ENCODE measurements at places on chromosomes 2 and 18. TPM values are rescaled to one million over a fixed set of nuclear protein-coding genes. Genes with fewer than 3 reads are reported as not detected.

LRATD1 gene
- not detected for total RNA-seq

GRCh38 chr18:32595832-32596231 is 125.2 kb upstream of the GAREM1 start:
- H3K36me3 ChIP-seq: no peaks in the 10 kb centered on the region
- H3K4me1 ChIP-seq: no peaks in the 10 kb centered on the region
- no peaks in the 10 kb centered on the region for H3K27me3 ChIP-seq

TPRKB gene
- 32.9 TPM for total RNA-seq

- H3K36me3 ChIP-seq: peaks cover 5% of the 10 kb centered on the region
- no peak for DNase-seq
- H3K27me3 ChIP-seq: peaks cover 23% of the 10 kb centered on the region
- H3K27ac ChIP-seq: no peak overlapping the region
- peaks cover 19% of the 10 kb centered on the region for H3K4me1 ChIP-seq
Observed at GRCh38 chr18:63078471-63078870, 241.1 kb downstream of the BCL2 start.

GRCh38 chr2:120879431-120880295 is 144.0 kb downstream of the GLI2 start:
- no peak overlapping the region for H3K27ac ChIP-seq
- no peak for DNase-seq
- H3K4me1 ChIP-seq: no peaks in the 10 kb centered on the region
- no peak overlapping the region for H3K4me3 ChIP-seq

AKAIN1 gene
- total RNA-seq: not detected

DNA sequence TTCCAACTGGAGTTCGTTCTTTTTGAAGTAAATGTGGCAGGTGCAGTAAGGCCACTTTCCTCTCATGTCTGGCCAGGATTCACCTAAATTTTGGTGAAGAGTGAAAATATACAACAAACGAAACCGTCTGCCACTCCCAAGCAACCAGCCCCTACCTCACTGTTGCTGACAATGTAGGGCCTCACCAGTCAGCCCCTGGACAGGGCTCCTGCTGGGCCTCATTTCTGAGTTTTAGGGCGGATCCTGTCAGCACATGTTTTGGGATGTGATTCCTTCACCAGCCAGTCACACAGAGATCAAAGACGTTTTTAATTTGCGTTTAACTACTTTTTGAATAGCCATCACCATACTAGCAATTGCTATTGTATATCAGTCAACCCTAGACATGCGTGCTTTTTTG is 185.0 kb downstream of the WDR7 start:
- H3K27me3 ChIP-seq: no peaks in the 10 kb centered on the region
- H3K36me3 ChIP-seq: peaks cover 3% of the 10 kb centered on the region
- DNase-seq: no peak
- H3K27ac ChIP-seq: no peak overlapping the region
- H3K4me3 ChIP-seq: no peak overlapping the region

GRCh38 chr2:187529977-187530721 is 24.1 kb downstream of the TFPI start:
- H3K27ac ChIP-seq: no peak overlapping the region
- H3K4me3 ChIP-seq: no peak overlapping the region
- no peaks in the 10 kb centered on the region for H3K27me3 ChIP-seq
- H3K36me3 ChIP-seq: no peaks in the 10 kb centered on the region
- DNase-seq: no peak
- no peaks in the 10 kb centered on the region for H3K4me1 ChIP-seq

MC2R gene
- not detected for total RNA-seq

UGT1A10 gene
- total RNA-seq: not detected

- no peak for DNase-seq
- no peak overlapping the region for H3K4me3 ChIP-seq
- H3K27ac ChIP-seq: no peak overlapping the region
- no peaks in the 10 kb centered on the region for H3K27me3 ChIP-seq
Observed at GRCh38 chr2:161733025-161733424, 108.8 kb downstream of the SLC4A10 start.

GRCh38 chr2:230961091-230961491 is 34.8 kb upstream of the SPATA3 start:
- peaks cover 44% of the 10 kb centered on the region for H3K27me3 ChIP-seq
- H3K4me1 ChIP-seq: peaks cover 27% of the 10 kb centered on the region
- no peak overlapping the region for H3K4me3 ChIP-seq
- H3K27ac ChIP-seq: no peak overlapping the region

- H3K27ac ChIP-seq: no peak overlapping the region
- H3K4me3 ChIP-seq: no peak overlapping the region
- no peak for DNase-seq
- no peaks in the 10 kb centered on the region for H3K4me1 ChIP-seq
Observed at GRCh38 chr2:175766880-175767279, 235.2 kb downstream of the LNPK start.

DNA sequence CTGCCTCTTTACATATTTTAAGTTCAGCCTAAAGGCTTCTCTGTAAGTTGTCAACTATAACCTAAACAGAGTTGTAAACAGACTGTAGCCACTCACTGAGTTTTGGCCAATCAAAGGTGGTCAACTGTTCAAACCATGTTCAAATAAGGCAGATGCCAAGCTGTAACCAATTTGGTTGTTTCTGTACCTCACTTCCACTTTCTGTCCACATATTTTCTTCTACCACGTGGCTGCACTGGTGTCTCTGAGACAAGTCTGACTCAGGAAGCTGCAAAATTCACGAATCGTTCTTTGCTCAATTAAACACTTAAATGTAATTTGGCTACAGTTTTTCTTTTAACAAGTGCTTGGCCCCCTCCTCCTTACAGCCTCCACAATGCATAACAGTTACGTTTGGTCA is 555.2 kb downstream of the CNTNAP5 start:
- no peaks in the 10 kb centered on the region for H3K27me3 ChIP-seq
- H3K36me3 ChIP-seq: no peaks in the 10 kb centered on the region
- no peak for DNase-seq
- no peaks in the 10 kb centered on the region for H3K4me1 ChIP-seq

DNA sequence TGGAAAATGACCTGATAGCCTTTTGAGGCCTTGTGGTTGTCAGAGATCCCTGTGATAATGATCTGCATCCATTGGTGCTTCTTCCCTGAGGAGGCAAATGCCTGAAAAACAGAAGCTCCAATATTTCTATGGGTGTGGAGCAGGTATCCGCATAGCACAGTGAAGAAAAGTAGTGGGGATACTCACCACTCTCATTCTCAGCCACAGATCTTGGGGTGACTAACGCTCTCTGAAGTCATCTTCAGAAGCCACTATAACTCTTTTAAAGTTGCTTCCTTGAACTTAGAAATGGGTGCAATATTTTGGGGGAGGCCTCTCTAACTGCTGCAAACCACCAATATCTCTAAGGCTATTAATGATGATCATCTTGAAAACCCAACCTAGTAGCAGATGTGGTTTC is 46.2 kb downstream of the ARHGAP15 start:
- peaks cover 50% of the 10 kb centered on the region for H3K36me3 ChIP-seq
- H3K4me3 ChIP-seq: no peak overlapping the region
- DNase-seq: no peak
- peaks cover 45% of the 10 kb centered on the region for H3K4me1 ChIP-seq
- H3K27me3 ChIP-seq: no peaks in the 10 kb centered on the region

DNA sequence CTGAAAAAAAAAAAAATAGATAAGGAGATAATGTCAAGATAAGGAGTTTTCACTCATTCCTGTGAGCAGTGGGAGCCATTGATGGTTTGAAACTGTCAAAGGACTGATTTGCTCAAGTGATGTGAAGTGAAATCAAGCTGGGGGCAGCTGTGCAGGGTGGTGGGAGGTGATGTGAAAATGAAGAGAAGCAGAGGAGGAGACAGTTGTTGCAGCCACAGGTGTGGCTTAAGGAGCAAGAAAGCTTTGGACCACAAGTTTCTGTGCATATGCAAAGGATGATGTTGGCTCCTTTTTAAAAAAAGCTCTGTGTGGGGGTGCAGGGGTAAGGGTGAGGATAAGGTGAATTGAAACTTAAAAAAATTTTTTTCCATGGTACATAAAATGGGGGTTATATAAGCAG is 8.3 kb downstream of the EFR3B start:
- H3K4me3 ChIP-seq: no peak overlapping the region
- H3K36me3 ChIP-seq: no peaks in the 10 kb centered on the region
- H3K27ac ChIP-seq: no peak overlapping the region
- DNase-seq: no peak

DNA sequence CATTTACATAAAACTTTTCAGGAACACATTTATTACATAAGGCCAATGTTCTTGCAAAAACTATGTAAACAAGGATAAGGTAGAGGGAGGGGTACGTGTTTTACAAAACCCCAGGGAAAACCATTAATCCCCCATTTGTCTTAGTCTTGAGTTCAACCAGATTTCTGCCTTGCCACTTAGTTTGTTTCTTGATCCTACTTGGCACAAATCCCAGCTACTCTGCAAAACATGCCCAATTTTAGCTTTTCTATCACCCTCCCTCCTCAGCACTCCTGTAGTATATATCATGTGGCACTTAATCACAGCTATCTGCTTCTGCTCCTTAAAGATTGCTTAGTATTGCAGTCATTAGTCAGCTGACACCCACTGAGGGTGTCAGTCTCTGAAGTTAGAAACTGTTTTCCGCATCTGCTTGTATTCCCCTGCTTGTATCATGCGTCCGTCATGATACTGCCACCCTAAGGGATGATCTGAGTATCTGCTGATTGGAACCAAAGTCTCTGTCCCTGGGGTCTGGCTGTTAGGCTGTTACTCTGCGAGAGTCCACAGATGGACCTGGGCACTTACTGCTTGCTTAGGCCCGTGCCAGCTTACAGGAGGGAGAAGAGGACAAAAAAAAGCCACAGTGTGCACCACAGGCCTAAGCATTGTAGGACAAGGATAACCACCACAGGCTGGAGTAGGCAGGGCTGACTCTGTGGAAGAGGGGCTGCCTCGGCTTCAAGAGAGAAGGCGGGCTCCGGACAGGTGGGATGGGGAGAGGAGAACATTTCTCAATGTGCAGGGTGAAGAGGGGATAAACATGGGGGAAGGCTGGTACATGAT is 82.2 kb downstream of the EPAS1 start:
- no peaks in the 10 kb centered on the region for H3K4me1 ChIP-seq
- no peak overlapping the region for H3K27ac ChIP-seq

DNA sequence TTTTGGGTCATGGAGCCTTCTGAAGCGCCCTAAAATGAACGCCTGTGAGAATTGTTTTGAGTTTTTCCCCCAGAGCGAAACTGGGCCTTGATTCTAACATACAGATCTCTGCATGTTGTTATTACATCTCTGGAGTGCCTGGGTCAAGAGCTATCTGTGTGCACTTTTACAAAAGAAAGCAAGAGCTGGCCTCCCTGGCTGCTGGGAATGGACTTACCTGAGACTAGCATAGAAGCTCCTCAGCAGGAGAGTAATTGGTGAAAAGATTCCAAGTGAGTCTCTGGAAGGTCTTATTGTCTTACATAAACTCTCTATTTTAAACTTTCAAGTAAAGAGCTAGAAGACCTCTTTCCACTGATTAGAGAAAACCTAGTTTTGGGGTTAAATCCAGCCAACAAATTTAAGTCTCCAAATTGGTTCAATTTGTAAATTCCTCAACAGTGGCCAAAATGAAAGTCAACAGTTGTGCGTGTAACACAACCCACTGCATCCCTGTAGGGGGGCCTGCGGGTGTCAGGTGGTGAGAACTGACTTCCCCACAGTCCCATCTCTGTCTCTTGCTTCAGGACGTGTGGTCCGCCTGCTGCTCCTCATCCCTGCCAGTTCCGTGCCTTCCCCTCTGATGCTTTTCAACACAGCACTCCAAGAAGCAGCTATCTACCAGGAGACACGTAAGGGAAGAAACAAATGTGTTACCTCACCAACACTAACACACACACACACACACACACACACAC is 206.1 kb downstream of the SH3BP4 start:
- no peak for DNase-seq
- no peaks in the 10 kb centered on the region for H3K36me3 ChIP-seq
- H3K4me1 ChIP-seq: no peaks in the 10 kb centered on the region
- no peak overlapping the region for H3K27ac ChIP-seq
- no peak overlapping the region for H3K4me3 ChIP-seq
- peaks cover 6% of the 10 kb centered on the region for H3K27me3 ChIP-seq

LYPD1 gene
- not detected for total RNA-seq

GRCh38 chr2:201733544-201733943 is 35.1 kb upstream of the MPP4 start:
- no peak overlapping the region for H3K27ac ChIP-seq
- H3K27me3 ChIP-seq: no peaks in the 10 kb centered on the region
- H3K36me3 ChIP-seq: peaks cover 21% of the 10 kb centered on the region
- no peak for DNase-seq
- H3K4me3 ChIP-seq: no peak overlapping the region

ALPG gene
- not detected for total RNA-seq

DNA sequence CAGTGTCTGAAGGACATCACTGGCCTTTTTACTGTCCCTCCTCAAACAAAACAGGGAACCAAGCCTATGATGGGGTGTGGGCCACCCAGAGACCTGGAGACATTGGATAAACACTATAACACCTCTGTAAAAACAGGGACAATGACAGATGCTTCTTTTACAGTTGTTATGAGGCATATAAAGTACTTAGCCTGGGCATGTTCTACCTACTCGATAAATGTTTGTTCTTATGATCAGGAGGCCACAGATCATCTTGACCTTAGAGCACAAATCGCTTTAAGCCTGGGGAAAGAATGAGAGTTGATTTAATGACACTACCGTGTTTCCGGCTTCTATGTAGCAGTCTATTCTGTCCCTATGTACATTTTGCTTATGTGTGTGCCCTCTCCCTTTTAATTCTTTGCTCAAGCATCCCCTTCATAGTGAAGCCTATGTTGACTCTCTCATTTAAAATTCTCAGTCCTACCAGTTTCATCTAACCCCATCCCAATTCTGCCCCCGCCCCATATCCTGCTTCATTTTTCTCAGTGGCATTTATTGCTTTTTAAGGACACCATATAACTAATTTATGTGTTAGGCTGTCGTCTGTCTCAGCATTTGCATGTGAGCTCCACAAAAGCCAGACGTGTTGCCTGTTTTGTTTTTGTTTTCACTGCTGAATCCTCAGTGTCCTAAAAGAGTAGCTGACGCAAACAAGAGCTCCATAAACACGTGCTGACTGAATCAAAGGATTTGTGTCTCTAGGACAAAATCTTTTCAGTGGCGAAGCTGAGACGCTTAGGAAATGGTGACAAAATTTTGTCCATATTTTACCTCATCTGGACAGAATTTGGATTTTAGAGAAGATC is 182.3 kb upstream of the ST6GAL2 start:
- no peak overlapping the region for H3K4me3 ChIP-seq
- DNase-seq: no peak
- H3K27ac ChIP-seq: no peak overlapping the region
- H3K4me1 ChIP-seq: no peaks in the 10 kb centered on the region
- H3K27me3 ChIP-seq: no peaks in the 10 kb centered on the region

SNTG2 gene
- 0.13 TPM for total RNA-seq

- H3K27ac ChIP-seq: peak overlapping the region; percentile 36
- H3K27me3 ChIP-seq: peaks cover 3% of the 10 kb centered on the region
- H3K36me3 ChIP-seq: peaks cover 27% of the 10 kb centered on the region
- DNase-seq: peak; percentile 32
- H3K4me3 ChIP-seq: no peak overlapping the region
Observed at GRCh38 chr2:68385220-68385906, 20.3 kb downstream of the PLEK start.

DSG4 gene
- not detected for total RNA-seq

GRCh38 chr2:60353406-60353800 is 200.1 kb downstream of the BCL11A start:
- H3K4me3 ChIP-seq: no peak overlapping the region
- H3K27me3 ChIP-seq: peaks cover 2% of the 10 kb centered on the region
- H3K36me3 ChIP-seq: no peaks in the 10 kb centered on the region
- DNase-seq: no peak
- peaks cover 11% of the 10 kb centered on the region for H3K4me1 ChIP-seq

GRCh38 chr18:44701227-44701626 is 20.5 kb downstream of the SETBP1 start:
- no peak overlapping the region for H3K27ac ChIP-seq
- no peak for DNase-seq
- peaks cover 25% of the 10 kb centered on the region for H3K27me3 ChIP-seq

Measured in activated CD4-positive, alpha-beta memory T cell treated with anti-CD3 and anti-CD28 coated beads, Interleukin-2, amount 10 ng/mL, durations not matched to agents 7 days and 5 days (primary cell).